Aorta (tissue), 5 donors: ENCODE measurements at places on chromosomes 11 and 22.

DNA sequence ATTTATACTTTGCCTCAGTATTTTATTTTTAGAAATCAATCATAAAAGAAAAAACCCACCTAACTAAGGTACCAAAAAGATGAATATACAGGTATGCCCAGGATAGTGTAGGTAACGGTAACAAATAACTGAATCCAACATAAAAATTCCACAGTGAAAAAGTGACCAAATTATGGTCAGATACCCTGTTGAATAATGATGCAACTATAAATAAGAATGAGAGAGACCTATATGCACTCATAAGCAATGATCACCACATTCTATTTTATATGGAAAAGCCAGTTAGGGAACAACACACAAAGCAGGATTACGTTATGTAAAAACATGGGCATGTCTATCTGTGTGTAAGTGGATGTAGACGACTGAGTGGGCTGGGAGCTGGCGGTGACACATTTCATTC lies 7.0 kb upstream of the ZNF74 start:
- DNase-seq, result no peak

DNA sequence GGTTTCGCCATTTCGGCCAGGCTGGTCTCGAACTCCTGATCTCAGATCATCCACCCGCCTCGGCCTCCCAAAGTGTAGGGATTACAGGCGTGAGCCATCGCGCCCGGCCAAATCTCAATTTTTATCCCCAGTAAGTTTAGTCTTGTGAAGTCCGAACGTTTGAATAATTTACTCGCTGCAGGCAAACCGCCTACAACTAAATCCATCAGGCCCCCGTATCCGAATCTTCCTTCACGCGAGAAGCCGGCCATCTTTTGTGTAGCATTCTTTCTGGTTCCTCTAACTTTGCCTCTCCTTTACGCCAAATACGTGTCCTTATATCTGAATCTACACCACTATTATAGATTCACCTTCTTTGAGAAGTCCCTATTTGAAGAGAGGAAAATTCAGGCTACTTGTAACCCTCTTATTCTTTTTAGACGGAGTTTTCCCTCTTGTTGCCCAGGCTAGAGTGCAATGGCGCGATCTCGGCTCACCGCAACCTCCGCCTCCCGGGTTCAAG lies 581 bp upstream of the EIF3L start:
- no peak for DNase-seq

DNA sequence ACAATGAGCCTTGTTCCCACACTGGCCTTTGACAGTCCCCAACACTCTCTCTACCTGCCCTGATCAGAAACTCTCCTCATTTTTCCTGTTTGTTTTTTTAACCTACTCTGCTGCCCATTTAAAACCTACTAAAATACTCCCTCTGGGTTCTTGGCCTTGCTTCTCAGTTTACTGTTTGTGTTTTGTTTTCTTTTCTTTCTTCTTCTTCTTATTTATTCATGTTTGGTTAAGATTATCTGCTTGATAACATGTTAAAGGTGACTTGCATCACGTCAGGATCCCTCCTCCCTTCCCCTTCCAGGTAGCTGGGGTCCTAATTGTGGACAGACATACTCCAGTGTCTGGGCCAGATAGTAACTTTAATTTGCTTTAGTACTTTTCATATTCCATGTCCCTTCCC lies 95.0 kb upstream of the KCNA4 start:
- DNase-seq, result no peak

DNA sequence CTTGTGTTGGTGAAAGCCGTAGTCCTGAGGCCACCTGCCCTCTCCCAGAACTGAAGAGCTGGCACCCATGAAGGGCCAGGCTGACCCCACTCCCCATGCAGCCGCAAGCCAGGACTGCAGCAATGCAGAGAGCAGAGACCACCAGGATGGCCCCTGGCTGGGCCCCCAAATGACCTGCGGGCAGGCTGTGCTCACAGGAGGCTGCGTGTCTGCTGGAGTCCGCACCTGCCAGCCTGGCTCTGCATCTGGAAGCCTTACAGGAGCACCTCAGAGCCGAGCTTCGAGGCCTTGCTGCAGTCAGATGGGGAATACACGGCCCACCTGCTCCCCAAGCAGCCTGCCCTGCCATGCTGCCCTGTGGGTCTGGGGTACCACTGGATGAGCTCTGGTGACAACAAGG lies 1336.8 kb downstream of the TBC1D22A start:
- DNase-seq, result peak; percentile 70

- DNase-seq, result peak; percentile 68
Observed at GRCh38 chr22:41479671-41480396, 10.9 kb downstream of the ACO2 start.

DNA sequence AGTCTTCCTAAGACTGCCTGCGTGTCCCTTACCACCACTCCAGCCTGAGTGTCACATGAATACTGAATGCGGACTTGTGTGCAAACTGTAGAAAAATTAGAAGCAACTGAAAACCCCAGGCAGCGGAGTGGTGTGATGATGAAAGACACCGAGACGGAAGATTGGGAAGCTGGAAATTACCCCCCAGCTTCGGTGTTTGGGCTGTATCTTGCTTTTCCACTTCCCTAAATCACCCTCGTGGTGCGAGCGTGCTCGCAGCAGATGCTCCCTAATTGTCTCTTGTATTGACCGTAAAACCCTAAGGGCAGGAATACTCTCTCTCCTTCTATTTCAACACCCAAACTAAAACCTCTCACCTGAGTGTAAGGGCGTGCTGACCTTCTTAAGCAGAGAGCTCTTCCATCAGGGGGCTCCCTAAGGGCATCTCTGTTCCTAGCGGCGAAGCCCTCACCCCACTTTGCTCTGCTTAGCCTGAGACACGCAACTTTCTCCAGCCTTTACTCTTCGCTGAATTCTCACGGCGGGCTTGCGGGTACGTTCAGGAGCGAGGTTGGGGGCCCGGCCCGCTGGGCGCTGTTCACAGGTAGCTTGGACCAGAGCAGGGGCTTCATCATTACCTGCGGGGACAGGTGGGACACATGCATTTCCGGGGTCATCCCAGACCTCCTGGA lies 62.4 kb downstream of the CRYBB2 start:
- no peak for DNase-seq
